Ovary (tissue), 10 donors: ENCODE measurements at places on chromosomes 13 and 19. TPM values are rescaled to one million over a fixed set of nuclear protein-coding genes. Genes with fewer than 3 reads are reported as not detected.

MEIOSIN gene
- polyA plus RNA-seq, result not detected

RASIP1 gene
- polyA plus RNA-seq, result 4.1 TPM

- no peaks in the 10 kb centered on the region for H3K4me1 ChIP-seq
- H3K4me3 ChIP-seq, result no peak overlapping the region
- no peak for DNase-seq
- no peaks in the 10 kb centered on the region for H3K27me3 ChIP-seq
These were observed 314.9 kb downstream of the COG6 start for GRCh38 chr13:39970177-39970846.

- H3K4me1 ChIP-seq, result peaks cover 8% of the 10 kb centered on the region
- no peak for DNase-seq
- H3K4me3 ChIP-seq, result no peak overlapping the region
- no peak overlapping the region for H3K27ac ChIP-seq
These were observed 3.7 kb upstream of the ZNF552 start for GRCh38 chr19:57818378-57818777.
